ENCODE measurements at places on chromosomes 2 and 18.

DNA sequence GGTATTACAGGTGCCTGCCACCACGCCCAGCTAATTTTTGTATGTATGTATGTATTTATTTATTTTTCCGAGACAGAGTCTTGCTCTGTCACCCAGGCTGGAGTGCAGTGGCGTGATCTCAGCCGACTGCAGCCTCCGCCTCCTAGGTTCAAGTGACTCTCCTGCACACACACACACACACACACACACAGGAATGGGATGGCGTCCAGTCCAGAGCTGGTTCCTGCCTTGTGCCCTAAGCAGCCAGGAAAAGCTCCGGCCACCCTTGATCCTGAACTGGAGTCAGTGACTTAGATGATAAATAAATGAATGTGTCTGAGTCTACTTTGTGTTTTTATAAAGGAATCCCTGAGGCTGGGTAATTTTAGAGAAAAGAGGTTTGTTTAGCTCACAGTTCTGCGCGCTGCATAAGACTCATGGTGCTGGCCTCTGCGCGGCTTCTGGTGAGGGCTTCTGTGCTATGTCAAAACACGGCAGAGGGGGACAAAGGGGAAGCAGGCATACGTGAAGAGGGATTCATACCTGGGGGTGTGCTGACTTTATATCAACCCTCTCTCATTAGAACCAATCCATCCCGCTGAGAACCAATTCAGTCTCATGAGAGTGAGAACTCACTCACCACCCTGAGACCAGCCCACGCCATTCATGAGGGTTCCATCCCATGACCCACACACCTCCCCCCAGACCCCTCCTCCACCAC lies 59.7 kb upstream of the PHLPP1 start:
- no peak for DNase-seq

DNA sequence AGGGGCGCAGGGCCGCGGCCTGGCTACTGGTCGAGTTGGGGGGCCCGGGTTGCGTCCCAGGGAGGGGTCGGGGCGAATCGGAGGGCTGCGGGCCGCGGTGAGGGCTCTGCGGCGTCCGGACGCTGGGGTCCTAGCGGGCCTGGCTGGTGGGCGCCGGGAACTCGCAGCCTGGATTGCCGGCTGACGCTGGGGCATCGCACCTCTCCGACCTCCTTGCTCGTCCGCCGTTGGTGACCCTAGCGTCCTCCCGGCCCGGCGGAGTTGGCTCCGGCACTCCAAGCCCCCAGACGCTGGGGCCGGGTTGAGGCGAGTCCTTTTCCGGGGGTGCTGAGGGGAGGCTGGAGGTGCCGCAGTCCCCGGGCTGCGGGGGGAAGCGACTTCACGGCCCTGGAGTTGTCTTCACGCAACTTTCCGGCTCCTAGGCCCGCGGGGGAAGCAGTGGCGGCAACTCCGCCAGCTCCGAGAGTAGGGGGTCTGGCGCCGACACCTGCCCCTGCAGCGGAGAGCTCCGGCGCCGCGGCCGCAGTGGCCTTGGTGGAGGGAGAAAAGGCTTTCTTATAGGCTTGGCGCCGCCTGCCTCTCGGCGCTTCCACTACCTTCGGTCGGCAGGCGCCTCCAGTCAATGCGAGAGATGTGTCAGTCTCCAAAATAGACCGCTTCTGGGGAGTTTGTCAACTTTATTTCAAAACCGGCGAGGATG lies 70.3 kb downstream of the HAUS1 start:
- DNase-seq, result no peak

DNA sequence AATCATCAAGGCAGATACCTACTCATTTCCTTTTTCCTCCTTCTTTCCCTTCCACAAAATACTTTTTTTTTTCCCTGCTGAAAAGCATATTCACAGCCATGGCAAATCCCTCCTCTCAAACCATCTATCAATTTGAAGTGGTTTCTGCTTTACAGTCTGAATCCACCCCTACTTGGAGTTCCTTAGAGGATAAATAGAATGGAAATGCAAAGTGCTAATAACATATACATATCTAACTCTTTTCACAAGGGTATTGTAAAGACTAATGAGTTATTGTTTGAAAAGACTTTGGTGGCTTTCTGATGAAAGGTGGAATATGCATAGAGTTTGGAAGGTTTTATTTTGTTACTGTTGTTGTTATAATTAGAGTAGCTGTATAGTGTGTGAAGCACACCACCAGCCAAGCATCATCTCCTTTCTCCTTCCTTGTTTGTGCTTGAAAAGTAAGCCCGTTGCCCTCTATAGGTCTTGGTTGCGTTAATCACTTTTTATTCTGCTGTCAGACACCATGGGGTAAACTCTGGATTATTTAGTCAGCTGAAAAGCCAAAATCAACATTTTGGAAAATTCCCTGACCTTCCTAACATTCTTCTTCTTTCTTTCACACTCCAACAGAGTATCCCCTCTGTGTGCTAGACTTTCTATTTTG lies 2126.9 kb upstream of the CELF4 start:
- DNase-seq, result no peak

- DNase-seq, result no peak
Measured at GRCh38 chr18:5892823-5893431, 2.4 kb downstream of the TMEM200C start.

DNA sequence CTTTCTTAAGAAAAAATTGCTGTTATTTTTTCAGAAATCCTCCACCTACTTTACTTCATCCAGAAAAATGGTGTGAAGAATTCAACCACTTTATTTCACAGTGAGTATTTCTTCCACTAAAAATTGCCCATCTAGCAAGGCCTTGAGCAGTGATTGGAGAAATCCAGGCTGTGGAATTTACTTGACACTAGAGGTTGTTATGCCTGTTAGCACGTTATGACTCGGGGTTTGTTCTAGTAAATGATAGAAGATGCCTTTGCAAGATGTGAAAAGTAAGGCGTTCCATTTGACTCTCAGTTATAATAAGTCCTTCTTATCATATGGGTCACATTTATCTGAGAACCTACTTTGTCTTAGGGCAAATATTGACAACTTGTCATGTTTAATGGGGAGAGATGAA lies 157.4 kb downstream of the MYO3B start:
- DNase-seq, result no peak

GRCh38 chr2:121099329-121100290 lies 185.4 kb downstream of the TFCP2L1 start:
- no peak for DNase-seq

DNA sequence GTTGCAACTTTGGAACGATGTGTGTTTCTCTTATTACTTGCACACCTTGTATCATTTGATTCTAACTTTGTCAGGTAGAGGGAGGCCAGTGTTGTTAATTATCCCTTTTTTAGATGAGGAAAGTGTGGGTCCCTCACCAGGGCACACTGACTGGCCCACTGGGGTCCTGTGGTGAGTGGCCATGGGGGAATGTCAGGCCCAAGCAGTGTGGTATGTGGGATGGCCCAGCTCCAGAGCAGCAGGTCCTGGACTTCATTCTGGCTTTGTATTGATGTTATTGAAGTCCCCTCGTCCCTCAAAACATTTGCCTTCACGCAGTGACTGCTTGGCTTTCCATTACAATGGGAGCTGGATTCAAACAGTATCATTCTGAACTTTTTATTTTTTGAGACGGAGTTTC lies 11.7 kb downstream of the NCK2 start:
- DNase-seq, result no peak

DNA sequence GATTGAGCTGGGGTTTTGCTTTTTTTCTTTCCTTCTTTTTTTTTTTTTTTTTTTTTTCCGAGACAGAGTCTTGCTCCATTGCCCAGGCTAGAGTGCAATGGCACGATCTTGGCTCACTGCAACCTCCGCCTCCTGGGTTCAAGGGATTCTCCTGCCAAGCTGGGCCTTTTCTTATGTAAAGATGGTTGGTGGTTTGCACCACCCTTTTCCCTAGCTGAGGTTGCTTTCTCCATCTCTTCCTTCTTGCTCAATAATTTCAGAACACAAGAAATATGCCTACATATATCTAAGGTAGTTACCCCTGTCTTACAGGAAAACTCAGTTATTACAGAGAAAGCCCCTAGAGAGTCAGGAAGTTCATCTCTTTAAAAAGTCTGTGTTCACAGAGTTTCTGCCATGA lies 7.0 kb downstream of the TTC39C start:
- no peak for DNase-seq

DNA sequence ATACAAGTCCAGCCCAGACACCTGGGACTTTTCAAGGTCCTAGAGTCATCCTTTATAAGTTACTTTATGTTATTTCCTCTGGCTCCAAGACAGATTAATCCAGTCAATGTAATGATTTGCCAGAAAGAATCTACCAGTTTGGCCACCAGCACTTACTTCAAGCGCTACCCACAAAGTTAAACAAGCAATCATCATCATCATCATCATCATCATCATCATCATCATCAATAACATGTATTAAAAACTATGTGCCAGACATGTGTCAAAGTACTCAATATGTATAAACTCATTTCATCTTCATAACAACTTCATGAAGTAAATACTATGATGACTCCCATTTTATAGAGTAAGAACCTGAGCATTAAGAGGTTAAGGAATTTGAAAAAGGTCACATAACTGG lies 64.3 kb downstream of the LRP2 start:
- DNase-seq, result no peak

GRCh38 chr2:34601561-34601960 lies 1002.5 kb upstream of the FAM98A start:
- DNase-seq, result no peak

DNA sequence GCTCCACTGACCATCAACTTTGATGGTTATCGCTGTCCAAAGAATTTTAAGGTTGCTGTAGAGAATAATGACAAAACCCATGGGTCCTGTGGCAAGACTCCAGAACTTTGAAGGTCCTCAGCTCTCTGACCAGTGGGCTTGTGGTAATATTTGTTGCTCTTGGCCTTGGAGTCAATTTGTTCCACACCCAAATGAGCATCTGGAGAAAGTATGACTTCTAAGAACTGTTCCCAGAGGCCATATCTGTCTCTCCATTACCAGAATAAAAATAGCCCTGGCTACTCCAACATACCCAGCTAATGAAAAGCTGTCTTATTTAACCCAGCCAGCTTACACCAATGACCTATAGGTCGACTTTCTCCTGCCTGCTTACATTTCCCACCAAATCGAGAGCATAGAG lies 466.4 kb downstream of the MEIS1 start:
- no peak for DNase-seq

DNA sequence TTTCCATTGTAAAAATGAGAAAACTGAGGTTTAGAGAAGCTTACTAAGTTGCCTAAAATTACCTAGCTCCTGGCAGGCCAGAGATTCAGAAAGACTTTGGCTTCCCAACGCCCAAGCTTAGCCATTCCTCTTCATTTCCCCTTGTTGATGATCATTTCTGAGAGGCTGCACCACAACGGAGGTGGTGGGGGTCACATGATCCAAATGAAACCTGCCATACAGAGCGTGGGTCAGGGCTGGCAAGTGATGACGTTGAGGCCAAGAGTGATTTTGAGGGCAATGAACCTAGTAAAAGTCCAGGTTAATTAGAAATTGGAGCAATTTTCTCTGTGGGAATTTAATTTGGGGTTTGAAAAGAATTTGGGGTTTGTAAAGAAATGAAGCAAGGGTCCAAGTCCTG lies 109.9 kb downstream of the TMEM182 start:
- DNase-seq, result no peak

DNA sequence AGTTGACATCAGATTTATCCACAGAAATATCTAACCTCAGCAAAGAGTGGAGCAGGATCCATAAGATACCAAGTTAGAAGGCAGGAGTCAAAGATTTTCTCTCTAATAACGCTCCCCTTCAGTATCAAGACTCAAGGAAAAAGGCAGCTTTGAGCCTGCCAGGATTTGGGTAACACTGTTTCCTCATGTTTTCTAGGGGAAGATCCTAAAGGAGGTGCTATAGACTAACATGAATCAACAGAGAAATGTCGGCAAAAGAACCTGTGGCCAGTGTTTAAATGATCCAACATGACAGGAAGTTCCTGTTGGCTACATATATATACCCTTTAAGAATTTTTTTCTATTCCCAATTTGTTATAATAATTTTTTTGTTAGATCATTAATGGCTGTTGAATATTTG lies 402.3 kb downstream of the TGIF1 start:
- DNase-seq, result no peak

- DNase-seq, result no peak
Measured at GRCh38 chr2:236642125-236642524, 72.5 kb downstream of the ACKR3 start.

- DNase-seq, result no peak
Measured at GRCh38 chr2:174106736-174107135, 141.6 kb upstream of the SP3 start.

GRCh38 chr2:175843625-175844024 lies 158.4 kb downstream of the LNPK start:
- DNase-seq, result no peak

GRCh38 chr2:16767789-16768476 lies 102.3 kb upstream of the CYRIA start:
- DNase-seq, result no peak

DNA sequence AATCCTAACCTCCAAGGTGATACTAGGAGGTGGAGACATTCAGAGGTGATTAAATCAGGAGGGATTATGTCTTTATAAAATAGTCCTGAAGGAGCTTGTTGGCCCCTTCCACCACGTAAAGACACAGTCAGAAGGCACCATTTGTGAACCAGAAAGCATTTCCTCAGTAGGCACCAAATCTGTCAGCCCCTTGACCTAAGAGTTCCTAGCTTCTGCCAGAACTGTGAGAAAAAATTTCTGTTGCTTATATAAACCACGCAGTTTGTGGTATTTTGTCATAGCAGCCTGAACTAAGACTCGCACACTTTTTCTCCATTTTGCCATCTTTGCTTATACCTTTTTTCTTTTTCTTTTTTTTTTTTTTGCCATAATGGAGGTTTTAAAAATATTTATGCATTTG lies 18.6 kb upstream of the NARS1 start:
- no peak for DNase-seq

GRCh38 chr2:1823187-1824169 lies 79.2 kb upstream of the PXDN start:
- DNase-seq, result no peak

GRCh38 chr2:109206569-109207146 lies 77.7 kb downstream of the SH3RF3 start:
- no peak for DNase-seq

GRCh38 chr2:149057401-149057800 lies 18.9 kb downstream of the LYPD6B start:
- no peak for DNase-seq

DNA sequence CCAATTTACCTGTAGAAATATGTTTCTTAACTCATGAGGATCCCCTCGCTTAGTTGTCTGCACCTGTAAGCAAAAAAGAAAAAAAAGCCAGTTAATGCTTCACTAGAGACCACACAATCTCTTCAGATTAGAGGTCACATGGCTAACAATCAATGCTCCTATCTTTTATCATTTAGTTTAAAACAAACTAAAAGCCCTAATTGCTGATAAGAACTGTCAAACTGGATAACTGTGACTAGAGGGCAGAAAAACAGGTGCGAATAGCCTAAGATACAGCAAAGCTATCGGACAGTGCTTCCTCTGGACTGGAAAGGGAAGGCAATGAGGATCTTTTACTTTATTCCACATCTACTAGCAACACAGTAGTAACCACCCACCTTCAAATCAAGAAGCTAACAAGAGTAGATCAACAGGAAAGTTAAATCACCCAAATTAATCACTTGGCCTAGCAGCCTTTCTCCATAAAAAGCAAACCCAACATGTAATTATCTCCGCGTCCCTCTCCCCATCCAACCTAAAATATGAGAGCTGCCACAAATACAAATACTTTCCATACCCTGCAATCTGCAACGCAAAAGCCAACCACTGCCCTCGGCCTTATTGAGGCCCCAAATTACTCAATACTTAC lies 734 bp downstream of the SLC25A12 start:
- no peak for DNase-seq

- no peak for DNase-seq
Measured at GRCh38 chr2:20232837-20233207, 7.9 kb upstream of the SDC1 start.

- no peak for DNase-seq
Measured at GRCh38 chr2:215407590-215408264, 28.1 kb downstream of the FN1 start.

GRCh38 chr2:17792515-17792914 lies 23.7 kb upstream of the MSGN1 start:
- DNase-seq, result no peak
